ENCODE measurements at places on chromosomes 5 and 9.

DNA sequence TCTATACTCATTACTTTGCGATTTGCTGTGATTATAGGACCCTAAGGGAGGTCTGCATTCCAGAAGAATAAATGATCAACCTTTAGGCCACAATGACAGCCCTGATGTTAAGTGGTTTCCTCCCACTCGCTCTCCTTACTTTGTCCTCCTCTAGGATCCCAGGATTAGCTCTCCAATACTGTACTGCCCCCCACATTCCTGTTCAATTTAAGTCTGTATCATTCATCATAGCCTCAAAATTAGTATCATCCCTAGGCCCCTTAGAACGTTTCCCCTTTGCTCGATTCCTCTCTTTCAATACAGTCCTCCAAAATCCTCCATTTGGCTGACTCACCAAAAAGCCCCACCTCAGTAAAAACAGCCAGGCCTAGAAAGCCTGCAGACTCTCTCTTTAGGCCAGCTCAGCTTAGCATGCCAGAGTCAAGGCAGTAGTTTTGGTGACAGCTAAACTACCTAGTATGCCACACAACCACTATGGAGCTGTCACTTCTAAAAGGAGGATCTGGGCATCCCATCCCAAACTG is 24.4 kb downstream of the RNF145 start:
- no peak for DNase-seq

DNA sequence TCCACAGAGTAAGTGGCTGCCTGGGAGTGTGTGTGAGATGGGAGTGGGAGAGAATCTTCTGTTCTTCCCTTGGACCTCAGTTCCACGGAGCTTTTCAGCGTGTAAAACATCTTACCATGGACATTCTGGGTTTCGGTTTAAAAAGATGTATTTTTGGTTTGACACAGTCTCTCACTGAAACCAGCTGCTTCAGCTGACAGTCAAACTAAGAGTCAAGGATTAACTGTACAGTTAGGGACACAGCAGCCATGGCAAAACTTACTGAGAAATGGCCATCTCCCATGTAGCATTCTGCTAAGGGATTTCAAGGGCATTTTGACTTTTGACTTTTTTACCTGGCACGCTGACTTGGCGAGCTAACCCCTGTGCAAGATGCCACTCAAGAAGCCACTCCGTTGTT is 93.8 kb upstream of the IL12B start:
- no peak for DNase-seq

GRCh38 chr9:115930472-115930871 is 223.1 kb upstream of the PAPPA start:
- DNase-seq, result no peak

- DNase-seq, result peak; percentile 60
Observed at GRCh38 chr9:128902351-128903078, 18.3 kb upstream of the PHYHD1 start.

- DNase-seq, result no peak
Observed at GRCh38 chr5:172564883-172565282, 76.2 kb upstream of the NEURL1B start.

- DNase-seq, result no peak
Observed at GRCh38 chr5:166354332-166354731, 1937.1 kb upstream of the WWC1 start.

DNA sequence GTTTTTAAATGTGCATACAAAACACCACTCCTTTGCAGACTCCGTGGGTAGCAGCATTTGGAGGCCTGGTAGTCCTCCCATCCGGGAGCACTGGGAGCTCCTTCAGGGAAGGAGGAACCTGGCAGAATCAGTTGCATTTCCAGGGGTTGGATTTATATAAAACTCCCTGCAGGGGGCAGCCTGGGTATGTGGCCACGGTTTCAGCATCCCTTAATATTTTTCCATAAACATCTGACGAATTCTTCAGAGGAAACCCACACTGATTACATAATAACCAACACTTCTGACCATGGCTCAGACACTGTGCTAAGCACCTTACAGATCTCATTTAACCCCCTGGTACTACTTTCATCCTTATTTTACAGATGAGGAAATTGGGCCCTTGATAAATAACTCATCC is 6.1 kb upstream of the AFAP1L1 start:
- DNase-seq, result peak; percentile 37

DNA sequence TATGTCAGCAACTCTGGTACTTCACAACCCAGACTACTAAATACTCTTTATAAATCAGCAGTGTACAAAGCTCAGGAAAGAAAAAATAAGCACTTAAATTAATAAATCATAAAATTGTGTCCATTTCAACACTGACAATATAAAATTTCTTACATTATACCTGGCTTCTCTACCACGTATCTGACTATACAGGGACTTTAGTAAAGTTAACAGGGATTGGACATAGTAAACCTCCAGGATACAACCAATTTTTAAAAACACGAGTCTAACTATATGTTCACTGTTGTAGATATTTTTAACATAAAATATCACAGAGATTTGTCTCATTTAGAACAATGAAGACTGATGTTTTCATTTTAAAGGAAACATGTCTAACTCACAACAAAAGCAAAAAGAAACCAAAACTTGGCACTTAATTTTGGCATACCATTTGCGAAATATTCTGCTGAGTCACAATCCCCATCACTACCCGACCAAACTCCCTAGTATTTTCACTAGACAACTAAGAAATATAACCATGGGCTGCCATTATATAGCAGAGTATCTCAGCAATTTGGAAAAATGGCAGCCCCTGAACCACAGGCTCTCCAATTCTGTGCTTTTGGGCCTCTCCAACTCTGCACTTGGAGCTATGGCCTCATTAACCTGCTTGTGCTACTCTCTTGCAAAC is 14.4 kb downstream of the FAM169A start:
- DNase-seq, result no peak

DNA sequence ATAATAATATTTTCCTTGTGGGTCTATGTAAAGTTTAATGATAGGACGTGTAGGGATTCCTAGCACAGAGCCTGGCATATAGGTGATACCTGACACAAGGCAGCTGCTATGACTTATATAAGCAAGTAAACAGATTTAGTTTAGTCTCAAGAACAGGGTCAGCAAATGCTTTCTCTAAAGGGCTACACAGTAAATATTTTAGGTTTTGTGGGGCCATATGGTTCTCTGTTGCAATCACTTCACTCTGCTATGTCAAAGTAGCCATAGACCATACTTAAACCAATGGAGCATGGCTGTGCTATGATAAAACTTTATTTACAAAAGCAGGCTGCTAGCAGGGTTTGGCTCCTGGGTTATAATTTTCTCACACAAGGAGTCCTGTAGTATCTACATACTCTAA is 204.8 kb upstream of the KLF4 start:
- DNase-seq, result no peak

- no peak for DNase-seq
Observed at GRCh38 chr5:83000428-83000827, 76.8 kb downstream of the TMEM167A start.

DNA sequence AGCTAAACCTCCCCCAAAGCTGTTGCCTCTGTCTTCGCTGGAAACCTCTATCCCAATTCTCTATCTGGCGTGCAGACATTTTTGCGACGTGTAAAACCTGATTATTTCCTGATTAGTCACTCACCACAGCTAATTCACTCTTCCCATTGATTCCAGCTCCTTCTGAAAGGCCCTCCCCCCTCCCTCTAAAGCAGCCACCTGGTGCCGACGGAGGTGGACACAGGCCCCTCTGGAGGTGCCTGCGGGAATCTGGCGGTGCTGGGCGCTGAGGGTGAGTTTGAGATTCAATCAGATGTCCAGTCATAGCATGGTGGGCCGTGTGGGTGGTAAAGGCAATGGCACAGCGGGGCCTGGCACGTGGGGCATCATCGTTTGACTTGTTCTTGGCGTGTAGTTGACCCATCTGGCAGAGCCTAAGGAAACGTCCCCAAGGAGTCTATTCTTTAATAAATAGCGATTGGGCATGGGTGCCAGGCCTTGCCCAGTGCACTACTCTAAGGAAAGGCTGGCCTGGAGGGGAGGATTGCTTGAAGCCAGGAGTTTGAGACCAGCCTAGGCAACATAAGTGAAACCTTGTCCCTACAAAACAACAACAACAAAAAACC is 271.1 kb upstream of the MVB12B start:
- DNase-seq, result peak; percentile 5

DNA sequence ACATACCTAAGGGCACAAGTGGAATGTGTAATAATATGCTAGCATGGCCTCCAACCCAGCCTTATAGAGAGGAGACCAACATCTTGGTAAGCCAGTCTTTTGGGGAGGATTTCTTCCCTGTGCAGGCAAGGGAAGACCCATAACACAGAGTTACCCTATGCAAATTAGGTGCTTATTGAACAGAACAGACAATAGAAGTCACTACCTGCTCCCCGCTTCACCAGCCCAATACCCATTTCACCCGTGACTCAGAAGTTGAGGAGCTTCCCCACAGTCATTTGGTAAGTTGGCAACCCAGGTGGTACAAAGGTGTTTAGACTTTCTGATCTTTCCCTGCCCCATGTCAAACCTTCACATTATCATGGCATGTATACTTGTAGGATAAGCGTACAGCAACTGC is 44.6 kb downstream of the AOPEP start:
- no peak for DNase-seq

- no peak for DNase-seq
Observed at GRCh38 chr9:38059233-38059936, 9.6 kb downstream of the SHB start.

DNA sequence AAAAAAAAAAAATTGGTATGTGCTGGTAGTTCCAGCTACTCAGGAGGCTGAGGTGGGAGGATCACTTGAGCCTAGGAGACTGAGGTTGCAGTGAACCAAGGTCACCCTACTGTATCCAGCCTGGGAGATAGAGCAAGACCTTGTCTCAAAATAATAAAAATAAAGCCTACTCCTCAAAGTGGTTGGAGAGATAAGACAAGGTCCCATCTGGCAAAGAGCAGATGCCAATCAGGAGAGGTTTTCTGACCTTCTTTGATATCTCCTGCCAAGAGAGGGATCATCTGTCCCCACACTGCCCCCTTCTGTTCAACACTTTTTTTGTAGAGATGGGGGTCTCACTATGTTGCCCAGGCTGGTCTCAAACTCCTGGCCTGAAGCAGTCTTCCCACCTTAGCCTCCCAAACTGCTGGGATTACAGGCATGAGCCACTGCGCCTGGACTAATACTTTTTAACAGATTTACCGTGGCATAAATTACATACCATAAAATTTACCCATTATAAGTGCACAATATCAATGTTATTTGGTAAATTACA is 64.7 kb downstream of the SH3PXD2B start:
- DNase-seq, result no peak

DNA sequence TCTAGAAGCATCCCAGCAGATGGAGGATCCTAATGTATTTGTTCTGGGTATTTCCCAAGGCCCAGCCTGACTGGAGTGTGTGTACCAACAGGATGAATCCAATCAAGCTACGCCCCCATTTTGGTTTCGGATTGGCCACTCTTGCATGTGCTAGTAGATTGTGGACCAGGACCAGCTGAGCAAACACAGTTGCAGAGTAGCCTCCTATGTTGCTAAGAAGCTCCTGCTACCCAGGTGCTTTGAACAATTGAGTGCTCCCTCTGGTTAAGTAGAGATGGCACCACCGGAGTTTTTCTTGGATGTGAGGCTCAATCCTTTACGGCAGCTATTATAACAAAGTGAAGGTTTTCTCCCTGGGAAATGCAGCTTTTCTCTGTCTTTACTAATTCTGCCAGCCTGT is 204.5 kb downstream of the NTRK2 start:
- no peak for DNase-seq

DNA sequence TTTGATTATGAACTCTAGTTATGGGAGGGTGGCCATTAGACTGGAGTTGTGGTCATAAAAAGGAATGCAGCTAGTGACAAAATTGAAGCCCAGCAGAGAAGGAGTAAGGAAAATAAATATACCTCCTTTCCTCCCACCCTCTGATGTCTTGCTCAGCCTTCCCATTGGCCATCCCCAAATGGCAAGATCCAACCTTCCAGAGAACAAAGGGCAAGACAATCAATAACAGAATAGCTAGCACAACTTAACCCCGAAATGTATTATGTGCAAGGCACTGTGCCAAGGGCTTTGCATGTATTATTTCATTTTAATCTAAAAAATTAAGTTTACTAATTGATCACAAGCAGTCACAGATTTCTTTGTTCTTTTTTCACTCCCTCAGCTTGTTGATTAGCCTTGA is 3.6 kb downstream of the ITGA1 start:
- DNase-seq, result no peak

GRCh38 chr5:89110916-89111646 is 228.1 kb upstream of the MEF2C start:
- no peak for DNase-seq

GRCh38 chr5:74576941-74577456 is 63.5 kb downstream of the ENC1 start:
- no peak for DNase-seq

DNA sequence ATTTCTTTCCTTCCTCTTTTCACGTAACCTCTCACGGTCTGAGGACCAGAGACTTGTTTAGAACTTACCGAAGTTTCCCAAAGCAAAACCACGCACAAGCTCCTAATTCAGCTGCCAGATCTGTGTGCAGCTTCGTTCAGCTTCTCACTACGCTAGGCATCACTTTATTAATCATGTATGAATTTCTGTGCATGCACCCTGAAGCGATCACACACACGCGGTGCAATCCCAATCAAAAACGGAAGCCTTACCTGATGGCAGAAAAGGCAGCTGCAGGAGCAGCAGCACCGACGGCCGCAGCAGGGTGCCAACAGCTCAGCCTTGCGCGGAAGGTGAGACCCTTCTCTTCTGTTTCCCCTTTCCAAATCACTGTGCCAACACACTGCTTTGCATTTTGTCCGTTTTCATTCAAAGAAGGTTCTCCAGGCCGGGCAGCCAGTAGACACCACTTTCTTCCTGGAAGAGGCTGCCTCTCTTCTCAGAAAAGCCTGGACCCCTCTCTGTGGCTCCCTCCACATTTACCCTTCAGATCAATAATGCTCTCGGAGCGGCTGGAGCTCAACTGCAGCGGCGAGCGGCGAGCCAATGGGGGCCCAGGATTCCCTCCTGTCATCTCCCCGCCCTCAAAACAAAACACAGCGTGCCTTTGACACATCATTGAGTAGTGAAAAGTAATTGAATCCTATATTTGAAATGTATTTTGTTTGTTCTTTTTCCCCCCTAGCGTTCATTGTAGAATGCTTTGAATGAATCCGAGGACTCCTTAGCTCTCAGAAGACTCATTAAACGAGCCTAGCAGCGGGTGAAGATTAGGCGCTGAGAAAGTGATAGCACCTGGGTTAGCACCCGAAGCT is at the start of gene CDH12:
CDH12 (minus strand) TSS at position 538 of the 854 bp plus-strand sequence.
- DNase-seq, result peak; percentile 69

DNA sequence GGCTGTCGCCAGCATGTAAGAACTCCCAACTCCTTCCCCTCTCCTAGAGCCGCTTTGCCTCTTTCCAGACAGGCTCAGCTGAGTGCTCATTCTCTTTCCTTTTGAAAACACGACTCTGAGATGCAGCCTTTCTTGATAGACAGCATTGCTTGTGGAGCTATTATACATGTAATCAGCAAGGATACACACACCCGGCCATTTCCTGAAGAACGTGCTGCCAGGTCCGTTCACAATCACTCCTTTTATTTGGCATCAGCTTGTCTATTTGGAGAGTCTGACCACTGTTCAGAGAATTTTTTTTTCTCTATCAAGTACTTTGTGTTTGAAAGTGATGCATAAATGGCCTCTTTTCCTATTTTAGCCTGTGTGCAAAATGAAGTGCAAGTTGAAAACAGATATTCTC is 328.7 kb downstream of the MARCHF11 start:
- DNase-seq, result no peak

Data from head of caudate nucleus (tissue), 42 donors.